ENCODE measurements at places on chromosomes 7 and 10.
A peak's percentile ranks its signal among the peaks of the same experiment; 100 is the strongest.

DNA sequence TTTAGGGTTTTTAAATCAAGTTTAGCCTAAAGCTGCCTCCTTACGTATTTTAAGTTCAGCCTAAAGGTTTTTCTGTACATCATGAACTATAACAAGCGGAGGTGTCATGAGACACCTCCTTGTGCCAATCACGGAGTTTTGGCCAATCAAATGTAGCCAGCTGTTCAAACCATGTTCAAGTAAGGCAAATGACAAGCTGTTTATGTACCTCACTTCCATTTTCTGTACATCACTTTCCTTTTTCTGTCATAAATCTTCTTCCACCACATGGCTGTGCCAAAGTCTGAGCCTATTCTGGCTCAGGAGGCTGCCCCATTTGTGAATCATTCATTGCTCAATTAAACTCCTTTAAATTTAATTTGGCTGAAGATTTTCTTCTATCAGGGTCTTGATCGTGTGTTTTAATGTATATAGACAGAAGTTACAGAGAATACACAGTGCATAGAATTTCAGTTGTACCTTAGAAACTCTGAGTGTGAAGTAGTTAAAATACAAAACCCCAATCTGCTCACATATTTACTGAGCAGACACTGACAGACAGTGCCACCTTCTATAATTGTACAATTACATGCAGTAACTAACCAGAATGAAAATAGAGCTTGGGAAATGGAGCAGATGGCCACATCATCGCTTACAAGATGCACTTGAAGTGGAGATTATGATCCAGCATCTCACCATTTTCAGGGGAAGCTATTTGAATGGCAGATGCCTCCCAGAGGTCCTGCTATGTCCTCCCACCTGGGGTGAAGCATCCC, 76.9 kb upstream of the LANCL2 start:
- H3K4me3 ChIP-seq: no peak overlapping the region
- H3K27me3 ChIP-seq: no peaks in the 10 kb centered on the region
- H3K36me3 ChIP-seq: no peaks in the 10 kb centered on the region
- DNase-seq: no peak

- no peak overlapping the region for H3K4me3 ChIP-seq
- no peaks in the 10 kb centered on the region for H3K4me1 ChIP-seq
- H3K27me3 ChIP-seq: no peaks in the 10 kb centered on the region
- no peaks in the 10 kb centered on the region for H3K36me3 ChIP-seq
Measured at GRCh38 chr7:12738665-12739064, 51.2 kb downstream of the ARL4A start.

DNA sequence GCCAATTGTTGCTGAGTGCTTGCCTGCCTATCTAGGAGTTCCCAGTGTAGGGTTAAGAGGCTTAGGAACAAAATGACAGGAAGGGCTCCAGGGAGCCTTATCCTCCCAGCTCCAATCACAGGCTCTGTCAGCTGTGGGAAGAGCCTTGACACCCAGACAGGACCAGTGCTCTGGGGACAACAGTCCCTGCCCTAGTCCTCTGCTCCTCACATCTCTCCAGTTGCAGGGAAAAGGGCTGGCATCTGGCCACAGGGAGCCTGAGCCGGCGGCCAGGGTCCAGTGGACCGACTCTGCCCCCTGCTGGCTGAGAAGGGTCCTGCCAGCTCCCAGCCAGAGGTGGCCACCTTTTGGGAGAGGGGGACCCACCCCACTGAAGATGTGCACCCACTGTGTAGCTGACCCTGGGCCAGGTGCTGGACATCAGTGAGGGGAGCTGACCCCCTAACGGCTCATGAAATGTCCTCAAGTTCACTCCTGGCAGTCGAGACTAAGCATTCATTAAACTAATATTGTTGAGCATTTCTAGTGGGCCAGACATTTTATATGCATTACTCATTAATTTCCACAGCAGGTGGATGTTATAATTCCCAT, 17.6 kb downstream of the DNAJB12 start:
- peak overlapping the region; percentile 88 for H3K27ac ChIP-seq
- no peaks in the 10 kb centered on the region for H3K36me3 ChIP-seq
- H3K4me1 ChIP-seq: peaks cover 51% of the 10 kb centered on the region
- H3K27me3 ChIP-seq: no peaks in the 10 kb centered on the region

- DNase-seq: no peak
- H3K36me3 ChIP-seq: no peaks in the 10 kb centered on the region
- H3K27ac ChIP-seq: no peak overlapping the region
- no peak overlapping the region for H3K4me3 ChIP-seq
- H3K4me1 ChIP-seq: no peaks in the 10 kb centered on the region
Measured at GRCh38 chr10:37146443-37146842, 21.0 kb downstream of the ANKRD30A start.

- no peaks in the 10 kb centered on the region for H3K36me3 ChIP-seq
- H3K4me1 ChIP-seq: no peaks in the 10 kb centered on the region
- no peak overlapping the region for H3K27ac ChIP-seq
- no peaks in the 10 kb centered on the region for H3K27me3 ChIP-seq
- H3K4me3 ChIP-seq: no peak overlapping the region
Measured at GRCh38 chr7:129332254-129333035, 101.8 kb upstream of the STRIP2 start.
